ENCODE measurements at places on chromosomes 3 and 15. TPM values are rescaled to one million over a fixed set of nuclear protein-coding genes. Genes with fewer than 3 reads are reported as not detected.

The NR1I2 gene
- not detected for total RNA-seq

- no peak for DNase-seq
Observed at GRCh38 chr3:50369012-50369670, 9.8 kb upstream of the TMEM115 start.

- no peak for DNase-seq
Observed at GRCh38 chr3:47520756-47521155, 7.2 kb upstream of the ELP6 start.

The ATP13A5 gene
- total RNA-seq, result 3.7 TPM

The FGD5 gene
- 10.0 TPM for total RNA-seq
